Panc1 (cell line): ENCODE measurements at places on chromosomes 1 and 21. TPM values are rescaled to one million over a fixed set of nuclear protein-coding genes. Genes with fewer than 3 reads are reported as not detected.

GRCh38 chr1:110135666-110136065 lies 14.6 kb upstream of the SLC6A17 start:
- peaks cover 5% of the 10 kb centered on the region; the same call in 1 of the 2 replicates for H3K27me3 ChIP-seq
- DNase-seq, result no peak
- no peaks in the 10 kb centered on the region for H3K36me3 ChIP-seq
- no peak overlapping the region for H3K27ac ChIP-seq
- H3K4me3 ChIP-seq, result no peak overlapping the region

DNA sequence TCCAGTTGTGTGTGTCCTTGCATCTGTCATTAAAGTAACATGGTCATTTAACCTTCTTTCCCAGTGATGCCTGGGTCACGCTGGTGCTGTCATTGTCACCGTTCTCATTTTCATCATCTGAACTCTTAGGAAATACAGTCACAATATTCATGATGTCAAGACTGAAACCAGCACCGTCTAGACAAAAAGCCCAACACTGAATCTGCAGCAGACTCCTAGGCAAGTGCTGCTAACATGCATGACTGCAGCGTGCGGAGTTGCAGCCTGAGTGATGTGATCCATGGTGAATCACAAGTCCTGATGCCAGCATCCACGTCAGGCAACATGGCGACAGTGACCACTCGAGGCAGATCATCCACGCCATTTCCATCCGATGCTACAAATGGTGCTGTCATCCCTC lies 37.6 kb downstream of the MRPL37 start:
- no peak overlapping the region for H3K4me3 ChIP-seq
- DNase-seq, result no peak
- H3K27me3 ChIP-seq, result no peaks in the 10 kb centered on the region
- no peaks in the 10 kb centered on the region for H3K4me1 ChIP-seq
- H3K36me3 ChIP-seq, result no peaks in the 10 kb centered on the region
- no peak overlapping the region for H3K27ac ChIP-seq

Gene PEX11B
- total RNA-seq, result 27.4 TPM

DNA sequence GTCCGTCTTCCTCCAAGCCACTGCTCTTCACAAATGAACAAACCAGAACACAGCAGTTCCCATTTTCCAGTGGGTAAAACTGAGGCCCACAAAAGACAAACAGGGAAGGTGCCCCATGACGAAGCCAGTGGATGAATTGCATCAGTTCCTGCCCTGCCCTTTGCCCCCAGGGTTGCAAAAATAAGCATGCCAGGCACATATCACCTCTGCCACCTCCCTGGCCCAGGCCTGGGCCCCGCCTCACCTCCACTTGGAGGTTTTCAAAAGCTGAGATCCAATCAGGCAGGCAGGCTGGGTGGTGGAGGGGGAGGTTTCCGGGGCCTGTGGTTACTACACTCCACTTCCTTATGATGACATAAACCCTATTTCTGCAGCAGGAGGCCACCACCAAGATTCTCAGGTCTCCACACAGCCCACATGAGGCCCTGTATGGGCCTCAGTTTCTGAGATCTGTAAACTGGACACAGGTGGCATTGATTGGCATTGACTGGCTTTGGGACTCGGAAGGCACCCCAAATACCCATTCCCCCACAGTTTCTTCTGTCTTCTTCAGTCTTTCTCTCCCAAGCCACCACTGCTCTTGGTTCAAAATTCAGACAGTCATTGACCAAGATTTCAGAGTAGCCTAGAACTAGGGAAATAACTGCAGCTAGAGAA lies 4.1 kb downstream of the KIF21B start:
- no peak overlapping the region for H3K4me3 ChIP-seq
- no peaks in the 10 kb centered on the region for H3K4me1 ChIP-seq
- no peak overlapping the region for H3K27ac ChIP-seq
- peaks cover 9% of the 10 kb centered on the region for H3K27me3 ChIP-seq

DNA sequence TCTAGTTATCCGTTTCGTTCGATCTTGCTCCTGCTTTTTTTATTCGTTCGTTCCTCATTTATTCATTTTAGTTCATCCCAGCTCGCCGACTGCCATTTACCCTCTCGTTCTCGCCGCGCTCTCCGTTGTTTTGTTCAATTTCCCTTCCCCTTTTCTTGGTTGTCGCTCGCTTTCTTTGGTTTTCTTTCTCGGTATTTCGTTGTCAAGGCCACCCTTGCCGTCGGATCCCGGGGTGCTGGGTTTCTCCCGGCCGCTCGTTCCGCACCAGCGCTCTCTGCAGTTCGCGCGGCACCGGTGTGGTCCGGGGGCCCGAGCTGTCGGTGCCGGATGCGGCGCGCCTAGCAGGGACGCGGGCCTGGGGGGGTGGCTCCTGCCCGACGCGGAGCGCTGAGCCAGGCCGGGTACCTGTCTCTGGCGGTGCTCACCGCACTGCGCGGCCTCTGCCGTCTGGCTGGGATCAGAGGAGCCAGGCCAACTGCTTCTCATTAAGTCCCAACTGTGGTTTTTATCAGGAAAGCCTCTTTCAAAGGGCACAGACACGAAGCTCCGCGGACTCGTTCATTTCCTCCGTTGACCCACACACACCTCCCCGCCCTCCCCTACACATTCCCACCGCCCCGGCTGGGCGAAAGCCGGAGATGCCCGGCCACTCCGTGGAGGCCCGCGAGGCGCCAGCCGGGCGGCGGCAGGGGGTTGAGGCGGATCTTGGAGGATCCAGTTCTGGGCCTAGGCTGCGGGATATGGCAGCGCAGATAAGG lies 1.6 kb downstream of the ALX3 start:
- no peak overlapping the region for H3K4me3 ChIP-seq
- no peak for DNase-seq
- no peaks in the 10 kb centered on the region for H3K4me1 ChIP-seq

GRCh38 chr1:234601301-234602017 lies 8.5 kb downstream of the IRF2BP2 start:
- peak overlapping the region; percentile 99 for H3K27ac ChIP-seq
- peaks cover 36% of the 10 kb centered on the region for H3K36me3 ChIP-seq
- H3K4me3 ChIP-seq, result peak overlapping the region; percentile 40
- DNase-seq, result no peak
- H3K27me3 ChIP-seq, result no peaks in the 10 kb centered on the region

Gene ADORA1
- total RNA-seq, result 8.5 TPM

Gene GADD45A
- total RNA-seq, result 106 TPM

GRCh38 chr1:98981917-98982513 lies 22.6 kb downstream of the PLPPR5 start:
- no peaks in the 10 kb centered on the region for H3K36me3 ChIP-seq
- no peak overlapping the region for H3K27ac ChIP-seq
- DNase-seq, result no peak

DNA sequence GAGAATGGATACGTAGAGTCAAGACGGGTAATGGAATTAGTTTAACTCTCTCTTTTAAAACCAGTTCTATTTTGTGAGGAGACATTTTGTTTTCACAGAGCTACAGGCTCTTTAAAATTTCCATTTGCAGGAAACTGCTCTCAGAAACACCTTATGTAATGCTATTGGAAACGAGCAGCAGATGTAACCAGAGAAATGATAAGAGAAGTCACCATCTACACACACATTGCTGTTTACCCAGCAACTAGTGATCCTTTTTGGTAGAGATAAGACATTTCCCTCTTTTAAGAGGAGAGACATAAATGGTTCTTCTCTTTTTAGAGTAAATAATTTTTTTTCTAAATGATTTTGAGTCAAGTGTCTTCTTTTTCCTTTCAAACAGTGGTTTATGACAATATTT lies 80.6 kb downstream of the KCTD3 start:
- no peak overlapping the region for H3K4me3 ChIP-seq
- H3K36me3 ChIP-seq, result no peaks in the 10 kb centered on the region
- H3K27me3 ChIP-seq, result no peaks in the 10 kb centered on the region; the same call in 1 of the 2 replicates
- H3K27ac ChIP-seq, result no peak overlapping the region

Gene YARS1
- 120 TPM for total RNA-seq

- H3K27me3 ChIP-seq, result no peaks in the 10 kb centered on the region
- H3K36me3 ChIP-seq, result no peaks in the 10 kb centered on the region
- H3K4me1 ChIP-seq, result no peaks in the 10 kb centered on the region; the same call in 1 of the 2 replicates
- no peak overlapping the region for H3K27ac ChIP-seq
- no peak overlapping the region for H3K4me3 ChIP-seq
- no peak for DNase-seq
These were observed 1386.0 kb upstream of the ADGRL4 start for GRCh38 chr1:80392529-80392928.
